ENCODE measurements at places on chromosomes 6 and 20. TPM values are rescaled to one million over a fixed set of nuclear protein-coding genes. Genes with fewer than 3 reads are reported as not detected.

Gene LINC00237
- total RNA-seq: not detected

Gene SYCP2
- total RNA-seq: 0.35 TPM

DNA sequence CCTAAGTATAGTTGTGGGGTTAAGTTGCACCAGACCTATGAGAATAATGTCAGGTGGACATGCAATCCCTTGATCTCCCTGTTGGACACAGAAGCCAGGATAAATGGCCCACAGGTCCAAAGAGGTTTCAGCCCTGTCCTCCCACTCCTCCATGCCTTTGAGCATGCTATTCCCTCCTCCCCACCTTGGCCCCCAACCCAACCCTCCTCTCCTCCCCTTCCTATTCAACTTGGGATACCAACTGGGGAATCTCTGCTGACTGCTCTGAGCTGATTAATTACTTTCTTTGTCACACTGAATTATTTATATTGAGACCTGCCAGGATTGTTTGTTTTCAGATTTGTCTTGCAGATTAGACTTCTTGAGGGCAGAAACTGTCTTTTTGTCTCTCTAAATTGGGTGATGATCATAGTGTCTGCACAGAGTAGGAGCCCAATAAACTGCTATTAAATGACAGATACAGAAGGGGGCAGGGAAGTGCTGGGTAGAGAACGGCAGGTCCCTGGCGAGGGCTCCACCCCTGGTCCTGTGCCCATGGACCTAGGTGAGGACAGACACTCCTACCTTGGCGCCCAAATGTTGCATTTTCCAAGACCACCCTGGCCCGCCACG, 120.9 kb downstream of the UNC5CL start:
- H3K4me3 ChIP-seq: no peak overlapping the region
- no peak overlapping the region for H3K27ac ChIP-seq
- H3K27me3 ChIP-seq: peaks cover 3% of the 10 kb centered on the region
- no peaks in the 10 kb centered on the region for H3K4me1 ChIP-seq

Gene PPP1R14C
- total RNA-seq: not detected

DNA sequence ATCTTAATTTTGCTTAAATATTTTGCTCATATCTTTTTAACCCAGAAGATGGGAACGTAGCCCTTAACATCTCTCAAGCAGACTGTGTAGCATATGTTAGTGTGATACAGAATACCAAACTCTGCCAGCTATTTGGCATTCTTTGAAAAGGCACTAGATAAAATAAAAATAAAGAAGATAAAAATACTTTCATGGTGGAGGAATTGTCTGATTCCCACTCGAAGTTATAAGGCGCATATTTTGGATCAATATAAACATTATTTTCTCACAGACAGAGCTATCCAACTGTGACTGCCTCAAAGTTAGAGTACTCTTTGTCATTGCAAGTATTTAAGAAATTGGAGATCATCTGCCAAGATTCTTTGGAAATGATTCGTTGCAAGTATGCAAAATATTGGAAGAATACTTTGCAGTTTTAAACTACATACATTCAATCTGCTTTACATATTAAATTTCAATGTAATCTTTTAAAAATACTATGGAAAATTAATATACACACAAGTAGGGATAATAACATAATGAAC, 10.8 kb upstream of the EEF1E1 start:
- no peak overlapping the region for H3K27ac ChIP-seq
- H3K36me3 ChIP-seq: no peaks in the 10 kb centered on the region
- H3K27me3 ChIP-seq: no peaks in the 10 kb centered on the region
- no peak overlapping the region for H3K4me3 ChIP-seq

DNA sequence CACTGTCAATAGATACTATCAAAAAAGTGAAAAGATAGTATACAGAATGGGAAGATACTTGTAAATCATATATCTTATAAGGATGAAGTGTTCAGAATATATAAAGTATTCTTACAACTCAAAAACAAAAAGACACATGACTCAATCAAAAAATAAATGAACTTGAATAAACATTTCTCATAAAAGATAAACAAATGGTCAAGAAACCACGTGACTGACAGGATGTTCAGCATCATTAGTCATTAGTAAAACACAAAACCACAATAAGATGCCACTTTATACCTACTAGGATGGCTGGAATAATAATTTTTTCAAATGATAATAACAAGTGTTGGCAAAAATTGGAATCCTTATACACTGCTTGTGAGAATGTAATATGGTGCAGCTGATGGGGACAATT, 729.1 kb upstream of the HS3ST5 start:
- H3K4me3 ChIP-seq: no peak overlapping the region
- H3K27me3 ChIP-seq: no peaks in the 10 kb centered on the region
- no peak overlapping the region for H3K27ac ChIP-seq
- H3K4me1 ChIP-seq: no peaks in the 10 kb centered on the region
- no peak for DNase-seq
- H3K36me3 ChIP-seq: no peaks in the 10 kb centered on the region

Gene HLA-DOA
- not detected for total RNA-seq

DNA sequence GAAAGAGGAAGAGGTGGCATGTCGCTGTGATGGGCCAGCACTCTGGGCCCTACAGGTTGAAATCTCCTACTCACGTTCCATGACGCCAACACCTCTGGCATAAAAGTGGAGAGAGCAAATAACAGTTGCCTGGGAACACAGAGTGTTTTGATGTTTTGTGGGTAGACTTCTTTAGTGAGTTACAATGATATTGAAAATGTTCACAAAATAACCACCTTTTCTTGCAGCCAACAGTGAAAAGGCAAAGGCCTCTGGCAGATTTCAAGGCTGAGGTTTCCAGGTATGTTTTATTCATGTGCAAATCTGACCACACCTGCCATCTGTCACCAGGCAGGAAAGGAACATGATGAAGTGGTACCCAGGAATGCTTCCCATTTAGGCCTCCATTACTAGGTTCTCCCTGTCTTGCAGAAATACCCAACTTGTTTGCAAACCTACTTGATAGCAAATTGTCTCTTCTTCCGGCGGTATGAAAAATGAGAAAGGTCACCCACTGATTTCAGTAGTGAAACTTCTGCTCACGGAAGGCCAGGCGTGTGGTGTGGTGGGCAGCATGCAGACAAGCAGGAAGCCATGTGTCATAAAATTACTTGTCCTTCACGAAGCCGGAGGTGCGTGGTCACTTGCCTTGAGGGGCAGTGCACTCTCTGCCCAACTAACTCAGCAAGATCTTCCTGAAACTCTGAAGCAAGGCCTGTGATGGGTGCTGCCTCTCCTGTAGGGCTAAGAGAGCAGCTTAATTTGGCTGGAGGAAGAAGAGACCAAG, 299.1 kb upstream of the PRDM1 start:
- no peaks in the 10 kb centered on the region for H3K36me3 ChIP-seq
- no peak overlapping the region for H3K4me3 ChIP-seq
- H3K27ac ChIP-seq: no peak overlapping the region
- H3K27me3 ChIP-seq: no peaks in the 10 kb centered on the region

Gene HRH3
- not detected for total RNA-seq

GRCh38 chr20:9572670-9573069, 58.3 kb downstream of the LAMP5 start:
- no peak overlapping the region for H3K4me3 ChIP-seq
- peaks cover 10% of the 10 kb centered on the region for H3K27me3 ChIP-seq
- H3K4me1 ChIP-seq: no peaks in the 10 kb centered on the region
- no peaks in the 10 kb centered on the region for H3K36me3 ChIP-seq
- no peak for DNase-seq
- H3K27ac ChIP-seq: no peak overlapping the region

DNA sequence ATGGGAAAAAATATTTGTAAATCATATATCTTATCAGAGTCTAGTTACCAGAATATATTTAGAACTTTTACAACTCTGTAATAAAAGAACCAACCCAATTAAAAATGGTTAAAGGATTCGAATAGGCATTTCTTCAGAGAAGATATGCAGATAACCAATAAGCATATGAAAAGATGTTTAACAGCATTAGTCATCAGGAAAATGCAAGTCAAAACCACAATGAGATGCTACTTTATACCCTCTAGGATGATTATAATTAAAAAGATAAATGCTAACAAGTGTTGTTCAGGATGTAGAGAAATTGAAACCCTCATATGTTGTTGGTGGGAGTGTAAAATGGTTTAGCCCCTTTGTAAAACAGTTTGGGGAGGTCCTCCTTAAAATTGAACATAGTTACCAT, 94.1 kb downstream of the LRRC1 start:
- no peaks in the 10 kb centered on the region for H3K36me3 ChIP-seq
- H3K4me1 ChIP-seq: peaks cover 5% of the 10 kb centered on the region
- no peaks in the 10 kb centered on the region for H3K27me3 ChIP-seq
- no peak overlapping the region for H3K27ac ChIP-seq

DNA sequence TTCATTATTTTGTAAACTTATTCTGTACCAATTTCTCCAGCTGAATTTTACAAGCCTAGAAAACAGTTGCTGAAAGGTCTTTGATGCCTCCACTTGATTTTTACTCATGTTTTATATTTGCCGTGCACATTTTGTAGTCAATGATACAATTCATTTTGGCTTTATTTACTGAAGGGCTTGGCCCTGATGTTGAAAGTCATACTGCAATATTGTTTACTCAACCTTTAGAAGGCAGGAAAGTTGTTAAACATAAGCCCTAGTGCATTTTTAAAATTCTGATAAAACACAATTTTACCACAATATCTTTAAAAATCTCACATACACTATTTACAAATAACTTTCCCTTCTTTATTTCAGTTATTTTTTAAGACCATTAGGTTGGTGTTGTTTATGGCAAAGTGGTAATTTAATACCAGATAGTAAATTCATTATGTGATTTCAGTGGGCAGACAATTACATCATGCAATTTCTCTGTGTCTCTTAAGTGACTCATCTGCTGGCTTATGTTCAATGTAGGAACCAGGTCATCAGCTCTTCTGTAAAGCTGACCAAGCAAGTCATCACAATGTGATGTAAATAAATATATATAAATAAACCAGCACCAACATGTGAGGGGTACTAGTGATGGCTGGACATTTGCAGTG, 121.1 kb upstream of the SLC35B3 start:
- no peaks in the 10 kb centered on the region for H3K36me3 ChIP-seq
- no peak for DNase-seq
- no peak overlapping the region for H3K4me3 ChIP-seq
- no peaks in the 10 kb centered on the region for H3K4me1 ChIP-seq

Gene PDE7B
- 21.3 TPM for total RNA-seq

DNA sequence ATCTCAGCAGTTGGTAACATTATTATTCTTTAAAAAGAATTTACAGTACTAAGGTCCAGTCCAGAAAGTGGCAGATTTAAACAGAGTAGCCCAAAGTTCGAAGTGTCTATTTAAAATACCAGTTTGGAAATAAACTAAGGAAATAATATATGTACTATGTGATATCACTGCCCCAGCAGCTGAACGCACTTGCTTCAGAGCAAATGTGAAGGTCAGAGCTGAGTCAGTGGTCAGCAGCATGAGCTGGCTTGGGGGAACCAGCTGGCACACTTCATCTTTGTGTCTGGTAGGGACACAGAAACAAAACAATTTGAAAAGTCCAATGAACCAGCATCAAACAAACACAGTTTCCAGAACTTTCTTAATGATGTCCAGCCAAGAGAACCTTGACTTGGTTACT, 15.4 kb downstream of the TMEM14B start:
- no peak overlapping the region for H3K4me3 ChIP-seq
- DNase-seq: peak; percentile 53
- no peaks in the 10 kb centered on the region for H3K27me3 ChIP-seq
- no peaks in the 10 kb centered on the region for H3K36me3 ChIP-seq
- no peak overlapping the region for H3K27ac ChIP-seq
- peaks cover 15% of the 10 kb centered on the region for H3K4me1 ChIP-seq

GRCh38 chr20:9185511-9185910, 116.6 kb downstream of the PLCB4 start:
- peak; percentile 42 for DNase-seq
- H3K36me3 ChIP-seq: no peaks in the 10 kb centered on the region
- H3K4me1 ChIP-seq: peaks cover 3% of the 10 kb centered on the region

Gene KHDC1L
- not detected for total RNA-seq

DNA sequence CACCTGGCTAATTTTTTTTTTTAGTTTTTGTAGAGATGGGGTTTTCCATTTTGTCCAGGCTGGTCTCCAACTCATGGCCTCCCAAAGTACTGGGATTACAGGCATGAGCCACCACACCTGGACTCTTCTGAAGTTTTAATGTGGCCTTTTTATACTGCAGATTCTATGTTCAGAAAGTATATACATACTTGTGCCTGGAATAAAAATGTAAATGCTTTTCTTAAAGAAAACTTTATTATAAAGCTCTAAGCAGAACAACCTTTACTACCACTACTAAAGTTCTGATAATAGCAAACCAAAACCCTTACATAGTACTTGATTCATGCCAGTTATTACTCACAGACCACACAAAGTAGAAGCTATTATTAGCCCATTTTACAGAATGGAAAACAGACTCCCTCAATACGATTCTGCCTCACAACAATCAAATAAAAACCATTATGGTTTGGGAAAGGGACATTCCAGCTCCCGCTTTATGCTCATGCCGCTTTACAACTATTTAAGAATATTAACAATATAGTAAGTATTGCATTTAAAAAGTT, 5.3 kb downstream of the PHIP start:
- H3K27ac ChIP-seq: no peak overlapping the region
- DNase-seq: no peak
- peaks cover 11% of the 10 kb centered on the region for H3K4me1 ChIP-seq
- no peaks in the 10 kb centered on the region for H3K27me3 ChIP-seq
- H3K36me3 ChIP-seq: no peaks in the 10 kb centered on the region

Gene SNAP91
- 0.72 TPM for total RNA-seq

Gene TMEM200A
- 0.74 TPM for total RNA-seq

GRCh38 chr20:20134941-20135575, 82.7 kb downstream of the CFAP61 start:
- no peak overlapping the region for H3K4me3 ChIP-seq
- H3K4me1 ChIP-seq: peaks cover 6% of the 10 kb centered on the region
- H3K36me3 ChIP-seq: no peaks in the 10 kb centered on the region

Gene RAET1G
- total RNA-seq: 1.6 TPM

- DNase-seq: peak; percentile 75
- peak overlapping the region; percentile 19 for H3K27ac ChIP-seq
Observed at GRCh38 chr20:19699180-19699971, 58.7 kb upstream of the RIN2 start.

- no peaks in the 10 kb centered on the region for H3K36me3 ChIP-seq
- H3K27me3 ChIP-seq: peaks cover 12% of the 10 kb centered on the region
- H3K4me3 ChIP-seq: no peak overlapping the region
- no peak overlapping the region for H3K27ac ChIP-seq
- DNase-seq: no peak
- no peaks in the 10 kb centered on the region for H3K4me1 ChIP-seq
Observed at GRCh38 chr6:4971851-4972250, 32.0 kb downstream of the RPP40 start.

DNA sequence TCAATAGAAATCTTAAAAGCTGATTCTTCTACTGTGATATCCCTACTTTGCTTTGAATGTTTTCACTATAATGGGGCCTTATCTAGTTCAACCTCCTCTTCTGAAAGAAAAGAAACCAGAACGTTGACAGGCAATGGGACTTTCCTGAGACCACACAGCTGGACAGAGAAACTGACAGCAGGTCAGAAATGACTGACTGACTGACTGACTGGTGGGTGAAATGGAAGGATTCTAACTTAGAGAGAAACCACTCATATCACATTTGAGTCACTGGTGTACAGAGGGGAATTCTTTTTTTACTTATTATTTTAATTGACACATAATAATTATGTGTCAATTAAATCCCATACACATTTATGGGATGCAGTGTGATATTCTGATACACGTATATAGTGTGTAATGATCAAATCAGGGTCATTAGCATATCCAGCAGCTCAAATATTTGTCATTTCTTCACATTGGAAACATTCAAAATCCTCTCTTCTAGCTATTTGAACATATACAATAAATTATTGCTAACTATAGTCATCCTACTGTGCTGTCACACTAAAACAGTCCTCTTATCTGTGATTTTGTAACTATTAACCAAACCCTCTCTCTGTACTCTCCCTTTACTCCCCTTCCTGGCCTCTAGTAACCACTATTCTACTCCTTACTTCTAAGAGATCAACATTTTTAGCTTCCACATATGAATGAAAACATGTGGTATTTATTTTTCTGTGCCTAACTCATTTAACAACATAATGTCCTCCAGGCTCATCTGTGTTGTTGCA, 64.8 kb upstream of the NRSN1 start:
- no peak for DNase-seq
- no peak overlapping the region for H3K27ac ChIP-seq
- H3K4me3 ChIP-seq: no peak overlapping the region
- H3K27me3 ChIP-seq: no peaks in the 10 kb centered on the region
